ENCODE measurements at places on chromosomes 4 and X.

DNA sequence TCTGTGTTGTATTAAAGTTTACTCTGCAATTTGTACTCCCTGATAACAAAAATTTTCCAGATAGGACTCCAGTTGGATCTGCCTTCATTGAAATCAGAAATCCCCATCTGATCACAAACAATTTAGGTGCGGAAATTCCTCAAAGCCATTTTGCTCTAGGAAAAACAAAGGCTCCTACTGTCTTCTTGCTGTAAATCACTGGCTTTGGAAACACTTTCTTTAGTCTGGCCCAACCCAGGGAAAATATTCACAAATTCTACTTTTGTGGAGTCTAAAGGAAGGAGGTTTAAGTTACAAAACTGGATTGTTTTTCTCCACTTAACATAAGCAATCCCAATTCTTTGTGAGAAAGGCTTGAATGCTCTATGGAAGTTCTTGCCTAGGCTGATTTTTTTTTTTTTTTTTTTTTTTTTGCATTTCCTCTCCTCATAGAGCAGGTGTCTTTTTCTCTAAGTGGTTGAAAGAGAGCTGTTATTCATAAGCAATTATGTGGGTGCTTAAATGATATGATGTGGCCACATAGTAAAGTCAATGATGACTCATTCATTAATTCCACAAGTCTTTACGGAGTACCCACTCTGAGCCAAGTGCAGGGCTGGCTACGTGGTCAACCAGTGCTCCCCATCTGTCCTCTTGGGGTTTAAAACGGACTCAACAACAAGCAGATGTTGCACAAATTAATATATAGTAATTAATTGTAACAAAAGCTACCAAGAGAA lies 261.4 kb downstream of the LDB2 start:
- H3K27me3 ChIP-seq, result no peaks in the 10 kb centered on the region
- no peak for DNase-seq
- no peak overlapping the region for H3K27ac ChIP-seq

DNA sequence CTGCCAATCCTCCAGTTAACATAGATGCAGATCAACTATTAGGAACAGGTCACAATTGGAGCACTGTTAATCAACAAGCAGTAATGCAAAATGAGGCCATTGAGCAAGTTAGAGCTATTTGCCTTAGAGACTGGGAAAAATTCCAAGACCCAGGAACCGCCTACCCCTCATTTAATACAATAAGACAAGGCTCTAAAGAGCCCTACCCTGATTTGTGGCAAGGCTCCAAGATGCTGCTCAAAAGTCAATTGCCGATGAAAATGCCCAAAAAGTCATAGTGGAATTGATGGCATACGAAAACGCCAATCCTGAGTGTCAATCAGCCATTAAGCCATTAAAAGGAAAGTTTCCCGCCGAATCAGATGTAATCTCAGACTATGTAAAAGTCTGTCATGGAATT lies 20.5 kb upstream of the TRIM61 start:
- no peaks in the 10 kb centered on the region for H3K4me1 ChIP-seq
- H3K27me3 ChIP-seq, result no peaks in the 10 kb centered on the region
- no peak overlapping the region for H3K27ac ChIP-seq

GRCh38 chr4:86825511-86825910 lies 23.7 kb downstream of the SLC10A6 start:
- H3K4me3 ChIP-seq, result no peak overlapping the region
- H3K4me1 ChIP-seq, result no peaks in the 10 kb centered on the region
- no peaks in the 10 kb centered on the region for H3K27me3 ChIP-seq
- no peaks in the 10 kb centered on the region for H3K36me3 ChIP-seq
- no peak for DNase-seq

GRCh38 chrX:70046978-70047377 lies 2.8 kb downstream of the AWAT2 start:
- H3K27ac ChIP-seq, result no peak overlapping the region
- no peaks in the 10 kb centered on the region for H3K4me1 ChIP-seq
- DNase-seq, result no peak

- H3K27ac ChIP-seq, result no peak overlapping the region
- no peaks in the 10 kb centered on the region for H3K27me3 ChIP-seq
- DNase-seq, result no peak
- H3K4me1 ChIP-seq, result no peaks in the 10 kb centered on the region
- no peak overlapping the region for H3K4me3 ChIP-seq
These were observed 145.6 kb downstream of the POLA1 start for GRCh38 chrX:24839331-24839730.

DNA sequence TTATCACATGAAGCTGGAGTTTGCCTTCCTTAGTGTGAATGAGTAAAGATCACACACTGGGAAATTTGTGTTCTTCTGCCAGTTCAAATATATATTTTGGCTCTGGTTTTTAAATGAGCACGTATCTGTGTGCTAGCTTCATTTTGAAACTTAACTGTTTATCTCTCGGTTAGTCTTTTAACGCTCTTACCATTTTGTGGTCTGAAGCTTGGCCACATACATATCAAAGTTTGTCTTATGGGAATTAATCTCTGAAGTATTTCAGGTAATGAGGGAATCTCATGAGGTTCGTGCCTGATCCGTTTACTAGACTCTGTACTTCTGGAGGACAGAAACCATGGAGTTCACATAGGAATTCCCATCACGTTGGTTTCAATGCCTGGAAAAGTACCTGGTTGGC lies 13.8 kb downstream of the ATP10D start:
- peaks cover 20% of the 10 kb centered on the region for H3K4me1 ChIP-seq
- DNase-seq, result peak; percentile 78
- H3K27me3 ChIP-seq, result no peaks in the 10 kb centered on the region
- no peak overlapping the region for H3K4me3 ChIP-seq
- no peaks in the 10 kb centered on the region for H3K36me3 ChIP-seq

GRCh38 chr4:82761229-82761628 lies 37.4 kb downstream of the SCD5 start:
- no peaks in the 10 kb centered on the region for H3K4me1 ChIP-seq
- no peaks in the 10 kb centered on the region for H3K36me3 ChIP-seq
- H3K27me3 ChIP-seq, result peaks cover 8% of the 10 kb centered on the region
- H3K27ac ChIP-seq, result no peak overlapping the region

- no peaks in the 10 kb centered on the region for H3K27me3 ChIP-seq
- no peaks in the 10 kb centered on the region for H3K4me1 ChIP-seq
- H3K4me3 ChIP-seq, result no peak overlapping the region
- no peak overlapping the region for H3K27ac ChIP-seq
These were observed 217.1 kb upstream of the STS start for GRCh38 chrX:6930307-6930849.

- no peaks in the 10 kb centered on the region for H3K36me3 ChIP-seq
- H3K27ac ChIP-seq, result no peak overlapping the region
- H3K4me1 ChIP-seq, result peaks cover 17% of the 10 kb centered on the region
- H3K4me3 ChIP-seq, result peak overlapping the region; percentile 79
- peak; percentile 74 for DNase-seq
These were observed 1.4 kb upstream of the RPS6KA3 start for GRCh38 chrX:20267931-20268701.

DNA sequence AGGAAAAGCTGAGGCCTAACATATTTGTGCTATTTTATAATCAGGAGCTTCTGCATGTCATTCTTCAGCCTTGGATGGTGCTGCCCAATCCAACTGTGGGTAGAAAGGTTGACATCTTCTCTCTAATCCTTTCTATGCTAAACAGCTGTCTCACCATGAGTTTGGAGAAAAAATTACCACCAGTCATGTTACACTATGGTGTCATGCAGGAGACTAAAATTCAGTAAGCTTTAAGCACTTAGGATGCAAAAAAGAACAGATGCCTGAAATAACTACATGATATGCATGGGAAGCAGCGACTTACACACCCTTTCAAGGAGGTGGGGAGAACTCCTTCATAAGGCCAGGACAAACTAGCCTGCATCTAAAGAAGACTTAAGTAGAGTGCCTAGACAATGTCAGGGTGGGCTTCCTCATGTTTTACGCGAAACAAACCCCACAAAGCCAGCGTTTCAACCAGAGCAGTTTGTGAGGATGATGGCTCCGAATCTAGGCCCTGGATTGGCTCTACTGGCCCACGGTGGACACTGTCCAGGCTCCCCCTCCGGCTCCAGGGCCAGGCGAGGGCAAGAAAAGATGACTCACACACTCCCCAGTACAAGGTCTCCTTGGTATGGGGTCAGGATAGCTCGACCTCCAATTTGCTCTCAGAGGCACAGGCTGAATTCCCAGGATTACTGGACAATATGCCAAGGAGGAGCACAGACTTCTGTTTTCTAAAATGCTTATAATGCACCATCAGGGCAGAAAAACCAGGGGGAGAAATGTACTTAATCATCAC lies 45.1 kb downstream of the STX18 start:
- H3K27me3 ChIP-seq, result no peaks in the 10 kb centered on the region
- H3K36me3 ChIP-seq, result no peaks in the 10 kb centered on the region
- no peak for DNase-seq

- no peaks in the 10 kb centered on the region for H3K36me3 ChIP-seq
- H3K4me1 ChIP-seq, result peaks cover 4% of the 10 kb centered on the region
- peaks cover 19% of the 10 kb centered on the region for H3K27me3 ChIP-seq
- no peak overlapping the region for H3K4me3 ChIP-seq
- no peak for DNase-seq
- H3K27ac ChIP-seq, result no peak overlapping the region
These were observed 163.7 kb downstream of the SMIM20 start for GRCh38 chr4:26077756-26078155.

Data from osteoblast (primary cell).